Stimulated activated CD4-positive, alpha-beta T cell treated with anti-CD3 and anti-CD28 coated beads, Interleukin-1b, Interleukin-23, amount 100 ng/mL, for 4 hours (primary cell): ENCODE measurements at places on chromosomes 5 and 9.
A peak's percentile ranks its signal among the peaks of the same experiment; 100 is the strongest.

- no peak for DNase-seq
These were observed 1.4 kb downstream of the SLC26A2 start for GRCh38 chr5:149961957-149962409.

- DNase-seq: no peak
These were observed 143.4 kb downstream of the CDH12 start for GRCh38 chr5:22709743-22710142.

GRCh38 chr9:136848393-136849037, 694 bp upstream of the PHPT1 start:
- no peak for DNase-seq

GRCh38 chr9:136902259-136902821, 16.0 kb downstream of the TRAF2 start:
- peak; percentile 76 for DNase-seq

DNA sequence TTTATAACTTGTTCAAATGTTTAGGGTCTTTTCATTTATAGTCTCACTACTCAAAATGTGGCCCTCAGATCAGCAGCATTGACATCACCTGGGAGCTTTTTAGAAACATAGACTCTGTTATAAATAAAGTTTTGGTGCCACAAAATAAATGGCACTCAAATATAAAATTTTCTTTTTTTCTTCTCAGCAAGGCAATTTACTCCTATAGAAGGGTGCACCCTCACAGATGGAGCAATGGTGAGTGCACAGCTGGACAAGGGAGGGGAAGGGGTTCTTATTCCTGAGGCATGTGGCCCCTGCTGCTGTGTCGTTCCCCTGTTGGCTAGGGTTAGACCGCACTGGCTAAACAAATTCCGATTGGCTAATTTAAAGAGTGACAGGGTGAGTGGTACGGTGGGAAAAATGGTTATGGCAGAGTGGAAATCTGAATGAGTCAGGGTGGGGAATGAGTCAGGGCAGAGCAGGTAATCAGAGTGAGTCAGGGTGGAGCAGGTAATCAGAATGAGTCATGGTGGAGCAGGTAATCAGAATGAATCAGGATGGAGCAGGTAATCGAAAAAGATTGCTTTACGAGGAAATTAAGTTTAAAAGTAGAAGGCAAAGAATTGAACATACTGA, 31.8 kb upstream of the C7 start:
- peak; percentile 12 for DNase-seq

- no peak for DNase-seq
These were observed 9.1 kb upstream of the RFK start for GRCh38 chr9:76403352-76403751.

GRCh38 chr5:63854076-63854475, 108.2 kb downstream of the HTR1A start:
- DNase-seq: no peak

DNA sequence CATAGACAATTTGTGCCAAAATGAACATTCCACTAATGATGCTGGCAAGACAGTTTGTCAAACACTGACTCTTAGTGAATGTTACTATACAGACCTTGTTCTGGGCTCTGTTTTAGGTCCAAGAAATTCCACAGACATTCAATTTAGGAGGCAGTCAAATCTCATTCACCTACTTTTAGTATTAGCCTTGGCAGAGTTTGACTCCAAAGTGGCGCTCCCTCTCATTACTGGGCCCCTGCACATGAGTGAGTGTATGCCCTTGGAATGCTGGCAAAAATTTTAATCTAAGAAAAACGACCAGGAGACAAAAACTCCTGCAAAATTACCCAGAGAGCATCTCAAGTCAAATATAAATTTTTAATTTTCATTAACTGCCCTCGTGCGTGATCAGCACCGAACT, 94.9 kb upstream of the SLC27A6 start:
- DNase-seq: no peak

DNA sequence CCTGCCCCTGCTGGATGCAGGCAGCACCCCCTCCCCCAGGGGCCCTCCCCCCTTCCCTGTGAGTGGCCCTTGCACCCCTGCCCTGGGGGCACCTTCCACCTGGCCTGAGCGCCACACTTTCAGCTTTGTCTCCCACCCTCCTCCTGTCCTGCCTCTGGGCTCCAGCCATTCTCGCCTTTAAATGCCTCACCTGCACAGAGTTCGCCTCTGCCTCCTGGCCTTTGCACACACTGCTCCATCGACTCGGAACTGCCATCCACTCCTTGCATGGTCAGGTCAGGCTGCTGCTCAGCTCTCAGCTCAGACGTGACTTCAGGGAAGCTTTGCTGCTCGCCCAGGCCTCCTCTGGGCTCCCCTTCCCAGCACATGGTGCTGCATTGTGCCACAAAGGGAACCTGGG, 10.2 kb downstream of the FAM163B start:
- DNase-seq: no peak

DNA sequence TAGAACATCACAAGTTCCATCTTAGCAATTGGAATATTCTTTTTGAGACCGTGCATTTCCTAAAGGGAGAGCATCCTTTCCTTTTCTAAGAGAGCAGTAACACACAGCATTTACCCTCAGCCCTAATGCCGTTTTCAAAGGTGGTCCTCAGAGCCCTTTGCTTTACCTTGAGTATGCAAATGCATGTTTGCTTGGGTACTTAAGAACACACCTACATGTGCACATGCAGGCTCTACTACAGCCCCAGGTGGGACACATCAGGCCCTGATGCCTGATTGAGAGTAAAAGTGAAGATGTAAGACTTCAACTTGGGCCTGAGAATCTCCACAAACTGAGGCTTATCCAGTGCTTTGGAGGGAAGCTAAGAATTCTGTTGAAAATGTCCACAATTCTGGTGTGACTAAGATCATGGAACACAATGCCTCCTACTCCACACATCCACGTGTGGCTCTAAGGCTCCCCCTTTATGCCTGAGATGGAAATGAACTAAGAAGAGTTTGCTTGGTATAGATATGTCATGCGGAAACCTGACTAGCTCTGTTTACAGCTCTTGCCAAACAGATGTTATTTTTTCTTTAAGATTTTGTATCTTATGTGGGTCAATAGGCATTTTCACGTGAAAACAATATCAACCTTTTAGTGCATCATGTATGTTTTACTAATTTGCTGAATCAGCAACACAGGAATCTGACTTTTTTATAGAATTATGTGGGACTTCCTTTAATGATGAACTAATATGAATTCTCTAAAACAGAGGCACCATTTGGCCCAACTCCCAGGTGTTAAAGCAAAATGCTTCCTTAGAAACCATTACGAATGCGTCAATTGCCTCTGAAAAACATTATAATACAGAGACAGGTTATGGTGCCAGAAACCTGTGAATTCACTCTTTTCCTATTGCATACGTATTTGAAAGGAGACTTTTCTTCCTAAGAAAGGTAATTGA, 48.9 kb upstream of the SLC2A8 start:
- no peak for DNase-seq

- DNase-seq: peak; percentile 95
These were observed at the start of gene DYNC2I2 for GRCh38 chr9:128656416-128657343. Gene DYNC2I2 (minus strand): TSS chr9:128656847. CDS start chr9:128656726, 121 bp downstream.

GRCh38 chr5:129063483-129064113, 31.0 kb upstream of the ISOC1 start:
- no peak for DNase-seq

DNA sequence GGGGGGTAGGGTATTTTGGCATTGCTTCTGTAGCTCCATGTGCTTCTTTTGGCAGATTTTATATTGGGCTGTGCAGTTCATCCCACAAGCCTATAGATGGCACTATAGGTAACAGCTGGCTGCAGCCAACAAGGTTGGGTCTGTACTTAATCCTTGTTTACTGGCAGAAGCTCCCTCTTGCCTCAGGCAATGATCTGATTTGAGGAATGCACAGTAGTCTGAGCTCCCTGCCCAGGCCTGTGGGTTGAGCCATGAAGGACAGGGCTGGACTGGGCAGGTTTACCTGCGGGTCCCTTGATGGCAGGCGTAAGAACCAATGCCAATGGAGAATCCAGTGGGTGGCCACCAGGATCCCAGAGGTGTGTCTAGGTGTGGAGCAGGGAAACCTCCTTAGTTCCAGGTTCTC, 11.7 kb upstream of the OR1J2 start:
- no peak for DNase-seq

DNA sequence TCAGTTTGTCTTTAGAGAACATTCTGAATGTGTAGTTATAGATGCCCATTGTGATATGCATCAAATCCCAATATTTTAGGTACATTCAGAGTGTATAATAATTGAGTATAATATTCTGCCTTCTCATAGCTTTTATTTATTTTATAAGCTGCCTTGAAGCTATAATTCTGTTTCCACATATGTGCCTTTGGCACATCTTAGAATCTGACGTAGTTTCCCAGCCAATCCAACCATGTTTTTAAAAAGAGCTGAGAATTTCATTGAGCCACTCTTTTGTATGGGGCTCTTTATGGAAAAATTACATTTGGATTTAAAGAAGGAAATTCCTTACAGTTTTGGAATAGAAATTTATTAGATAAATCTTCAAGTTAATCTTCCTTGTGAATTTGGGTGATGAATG, 65.4 kb downstream of the ADCY2 start:
- DNase-seq: no peak

DNA sequence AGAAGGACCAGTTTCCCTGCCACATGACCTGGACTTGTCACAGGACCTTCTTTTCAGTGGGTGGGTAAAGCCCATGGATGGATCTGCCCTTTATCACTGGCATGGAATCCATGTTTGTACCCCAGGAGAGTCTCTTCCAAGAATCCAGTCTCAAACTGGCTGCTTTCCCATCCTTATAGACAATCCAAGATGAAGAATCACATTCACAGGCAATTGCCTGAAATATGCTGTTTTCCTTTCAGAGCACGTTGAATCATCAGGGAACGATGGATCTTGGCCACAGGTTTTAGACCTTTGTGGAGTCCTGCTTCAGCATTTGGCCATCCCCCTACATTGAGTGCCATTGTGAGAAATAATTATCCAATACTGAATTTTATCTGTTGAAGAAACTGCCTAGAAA, 319.8 kb downstream of the ASTN2 start:
- no peak for DNase-seq

DNA sequence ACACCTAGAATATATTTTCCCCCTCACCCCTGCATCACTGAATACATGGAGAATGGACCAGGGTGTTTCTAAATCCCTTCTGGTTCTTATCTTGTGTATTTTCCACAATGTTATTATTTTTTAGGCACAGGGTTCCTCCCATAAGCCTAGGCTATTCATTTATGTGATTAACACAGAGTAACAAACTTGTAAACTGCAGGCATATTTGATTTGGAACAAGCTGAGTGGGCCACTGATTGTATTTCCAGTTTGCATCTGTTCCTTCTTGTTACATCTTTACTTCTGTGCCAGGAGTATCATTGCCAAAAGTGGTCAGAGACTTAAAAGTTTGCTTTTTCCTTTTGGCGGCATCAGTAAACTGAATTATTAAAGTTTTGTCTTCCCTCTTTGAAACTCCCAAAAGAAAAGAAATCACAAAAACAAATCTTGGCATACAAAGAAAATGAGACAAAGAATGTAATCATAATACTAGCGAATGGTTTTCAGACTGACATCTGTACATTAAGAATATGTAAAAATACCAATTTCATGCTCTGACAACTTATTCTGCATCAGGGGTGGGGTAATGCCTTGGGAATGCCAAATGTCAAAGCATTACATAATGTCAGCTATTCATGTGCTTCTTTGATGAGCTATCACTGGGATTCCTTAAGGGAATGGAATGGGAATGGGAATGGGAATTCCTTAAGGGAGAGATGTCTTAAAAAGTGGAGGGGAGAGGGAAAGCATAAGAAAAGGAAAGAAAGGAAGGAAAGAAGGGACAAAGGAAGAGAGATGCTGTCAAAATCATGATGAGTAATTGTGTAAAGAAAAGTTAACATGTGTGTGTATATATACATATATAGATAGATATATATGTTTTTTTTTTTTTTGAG, 22.2 kb upstream of the PAX5 start:
- DNase-seq: no peak

DNA sequence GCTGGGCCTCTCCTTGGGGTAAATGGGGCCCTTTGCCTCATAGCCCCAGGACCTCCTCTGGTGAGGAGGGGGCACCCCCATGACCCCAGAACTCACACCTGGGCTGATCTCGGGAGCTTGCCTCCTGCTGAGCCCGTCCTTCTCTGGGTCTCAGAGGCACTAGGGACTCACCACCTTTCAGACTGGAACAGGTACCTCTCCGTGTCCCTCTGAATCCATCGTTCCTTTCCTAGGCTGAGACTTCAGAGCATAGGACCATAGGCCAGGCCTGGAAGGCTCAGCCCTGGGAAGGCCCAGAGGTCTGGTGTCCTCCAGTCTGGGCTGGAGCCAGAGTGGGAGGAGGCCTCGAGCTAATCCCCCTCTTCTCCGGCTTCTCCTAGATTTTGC, 97.9 kb downstream of the CACNA1B start:
- no peak for DNase-seq

DNA sequence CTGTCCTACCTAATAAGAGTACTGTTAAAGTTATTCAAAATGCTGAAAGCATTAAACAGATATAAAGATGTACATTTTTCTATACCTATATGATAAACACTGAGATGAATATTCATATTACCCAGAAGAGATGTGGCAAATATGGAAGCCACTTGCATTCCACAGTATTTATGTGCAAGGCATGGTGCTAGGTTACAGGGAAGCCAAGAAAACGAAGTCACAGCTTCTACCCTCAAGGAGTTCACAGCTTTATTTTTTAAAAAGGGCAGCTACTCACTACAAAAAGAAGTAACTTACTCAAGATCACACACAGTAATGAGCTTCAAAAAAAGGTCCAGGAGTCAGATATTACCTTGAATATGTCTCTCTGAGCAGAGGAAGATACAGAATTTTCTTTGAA, 484.6 kb downstream of the ZNF608 start:
- no peak for DNase-seq
